Aorta (tissue), 5 donors: ENCODE measurements at places on chromosomes 13 and 19. TPM values are rescaled to one million over a fixed set of nuclear protein-coding genes. Genes with fewer than 3 reads are reported as not detected.

Gene TMPRSS9
- total RNA-seq, result 0.27 TPM

Gene CEACAM8
- total RNA-seq, result not detected

Gene SIGLEC12
- total RNA-seq, result not detected

Gene SHANK1
- 1.4 TPM for total RNA-seq

Gene RANBP3
- 57.9 TPM for total RNA-seq

Gene ATP7B
- 9.8 TPM for total RNA-seq

Gene ZNF681
- 3.0 TPM for total RNA-seq

Gene GPR180
- total RNA-seq, result 6.6 TPM
